Neuronal stem cell (in vitro differentiated cells): ENCODE measurements at places on chromosomes 12 and 14.

DNA sequence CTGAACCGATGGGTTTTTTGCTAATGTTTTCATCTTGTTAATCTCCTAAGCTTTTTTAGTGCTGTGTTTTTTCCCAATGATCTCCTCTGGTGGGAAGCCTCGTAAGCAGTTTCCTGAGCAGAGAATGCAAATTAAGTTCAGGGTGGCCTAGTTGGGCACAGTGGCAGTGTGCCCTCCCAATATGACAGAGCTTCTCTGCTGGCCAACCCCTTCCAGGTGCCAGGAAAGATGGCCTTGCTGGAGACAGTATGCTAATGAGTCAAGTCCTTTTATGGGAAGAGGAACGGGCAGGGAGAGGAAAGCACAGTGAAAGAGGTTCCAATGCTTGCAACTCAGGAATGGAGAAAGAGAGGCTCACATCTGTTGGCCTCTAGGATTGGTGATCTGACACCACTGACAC is 115.8 kb downstream of the GCH1 start:
- DNase-seq: no peak

DNA sequence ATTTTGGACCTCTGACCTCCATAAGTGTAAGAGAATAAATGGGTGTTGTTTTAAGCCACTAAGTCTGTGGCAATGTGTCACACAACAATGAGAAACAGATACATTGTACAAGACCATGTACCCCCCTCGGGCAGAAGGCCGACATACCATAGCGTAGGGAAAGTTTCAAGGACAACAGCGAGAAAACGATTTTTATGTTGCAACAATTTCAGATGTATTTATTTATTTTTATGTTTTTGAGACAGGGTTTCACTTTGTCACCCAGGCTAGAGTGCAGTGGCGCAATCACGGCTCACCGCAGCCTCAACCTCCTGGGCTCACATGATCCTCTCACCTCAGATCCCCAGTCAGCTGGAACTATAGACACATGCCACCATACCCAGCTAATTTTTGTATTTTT is 136.4 kb upstream of the NCOR2 start:
- DNase-seq: no peak

- no peak for DNase-seq
Observed at GRCh38 chr12:62676521-62677307, 210.1 kb downstream of the MON2 start.

- DNase-seq: no peak
Observed at GRCh38 chr12:738712-739111, 13.7 kb upstream of the WNK1 start.
